ENCODE measurements at places on chromosomes 11 and 22. TPM values are rescaled to one million over a fixed set of nuclear protein-coding genes. Genes with fewer than 3 reads are reported as not detected.
A peak's percentile ranks its signal among the peaks of the same experiment; 100 is the strongest.

GUCY1A2 gene
- 2.4 TPM for total RNA-seq

PAAF1 gene
- 22.8 TPM for total RNA-seq

NXPE2 gene
- not detected for total RNA-seq

GRCh38 chr11:89490981-89491690 is at the start of gene NOX4:
Gene NOX4 (minus strand): TSS chr11:89491375. CDS start chr11:89491246, 129 bp downstream.
- DNase-seq, result peak; percentile 85

DNA sequence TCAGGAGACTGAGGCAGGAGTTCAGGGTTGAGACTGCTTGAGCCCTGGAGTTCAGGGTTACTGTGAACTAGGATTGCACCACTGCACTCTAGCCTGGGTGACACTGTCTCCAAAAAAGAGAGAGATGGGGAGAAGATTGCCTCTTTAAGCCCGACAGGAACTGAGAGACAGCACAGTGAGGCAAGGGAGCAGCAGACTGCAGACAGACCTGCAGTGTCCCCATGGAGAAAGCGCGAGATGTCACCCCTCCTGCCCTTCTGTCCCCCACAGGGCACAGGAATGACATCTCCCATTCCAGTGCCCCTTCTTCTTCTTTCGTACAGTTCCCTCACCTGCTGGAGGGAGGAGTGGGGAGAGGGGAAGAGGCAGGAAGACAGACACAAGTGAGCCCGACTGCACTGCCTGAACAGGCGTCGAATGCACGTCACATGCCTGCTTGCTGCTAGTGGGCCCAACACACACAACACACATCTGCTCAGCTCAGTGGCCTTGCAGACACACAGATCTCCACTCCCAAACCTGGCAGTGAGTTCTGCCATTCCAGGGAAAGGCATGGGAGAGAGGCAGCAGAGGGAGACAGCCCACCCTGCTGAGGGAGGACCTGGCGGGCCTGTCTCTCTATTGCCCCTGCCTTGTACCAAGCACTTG is 167.0 kb downstream of the DSCAML1 start:
- no peak for DNase-seq

GRCh38 chr22:45127866-45128265 is 35.9 kb upstream of the NUP50 start:
- DNase-seq, result no peak

- peak; percentile 47 for DNase-seq
Measured at GRCh38 chr11:693887-694562, 997 bp downstream of the DEAF1 start.

GRCh38 chr11:119729951-119730613 is 1.1 kb upstream of the NECTIN1 start:
- peak; percentile 86 for DNase-seq
